ENCODE measurements at places on chromosomes 6 and 20.

DNA sequence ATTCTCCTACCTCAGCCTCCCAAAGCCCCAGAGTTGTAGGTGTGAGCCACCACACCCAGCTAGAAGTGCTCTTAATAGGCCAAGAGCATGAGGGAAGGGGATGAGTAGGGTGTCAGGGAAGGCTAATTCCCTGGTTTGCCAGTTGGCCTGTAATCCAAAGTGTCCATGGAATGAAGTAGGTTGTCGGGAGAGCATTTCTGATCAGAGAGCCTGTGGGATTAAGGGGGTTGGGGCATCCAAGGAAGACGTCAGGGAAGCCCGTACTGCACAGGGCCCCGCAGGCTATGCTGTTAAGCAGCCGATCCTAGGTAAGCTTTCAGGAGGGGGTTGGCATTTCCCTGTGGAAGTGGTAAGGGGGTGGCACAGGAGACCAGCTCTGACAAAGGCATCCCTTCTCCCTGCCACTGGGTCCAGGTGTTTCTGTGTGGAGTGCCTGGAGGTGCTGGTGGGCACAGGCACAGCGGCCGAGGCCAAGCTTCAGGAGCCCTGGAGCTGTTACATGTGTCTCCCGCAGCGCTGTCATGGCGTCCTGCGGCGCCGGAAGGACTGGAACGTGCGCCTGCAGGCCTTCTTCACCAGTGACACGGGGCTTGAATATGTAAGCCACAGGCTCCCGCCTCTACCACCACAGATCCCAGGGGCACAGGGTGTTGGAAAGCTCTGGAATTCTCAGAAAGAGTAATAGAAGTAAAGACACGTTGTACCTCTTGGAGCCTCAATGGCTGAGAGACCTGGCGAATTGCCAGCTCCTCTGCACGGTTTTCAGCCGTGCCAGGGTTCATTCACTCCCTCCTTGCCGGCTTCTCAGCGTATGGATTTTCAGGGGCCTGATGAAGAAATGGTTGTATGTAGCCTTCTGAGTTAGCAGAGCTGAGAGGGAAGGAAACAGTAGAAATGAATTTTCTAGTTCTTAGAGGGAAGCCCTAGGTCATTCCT is 21.4 kb upstream of the MAPRE1 start:
- DNase-seq: no peak

GRCh38 chr6:44388135-44388487 is 605 bp downstream of the CDC5L start:
- no peak for DNase-seq

GRCh38 chr6:25166955-25167748 is 112.0 kb upstream of the CARMIL1 start:
- DNase-seq: no peak

- no peak for DNase-seq
These were observed 593.8 kb upstream of the NRSN1 start for GRCh38 chr6:23532227-23532626.

DNA sequence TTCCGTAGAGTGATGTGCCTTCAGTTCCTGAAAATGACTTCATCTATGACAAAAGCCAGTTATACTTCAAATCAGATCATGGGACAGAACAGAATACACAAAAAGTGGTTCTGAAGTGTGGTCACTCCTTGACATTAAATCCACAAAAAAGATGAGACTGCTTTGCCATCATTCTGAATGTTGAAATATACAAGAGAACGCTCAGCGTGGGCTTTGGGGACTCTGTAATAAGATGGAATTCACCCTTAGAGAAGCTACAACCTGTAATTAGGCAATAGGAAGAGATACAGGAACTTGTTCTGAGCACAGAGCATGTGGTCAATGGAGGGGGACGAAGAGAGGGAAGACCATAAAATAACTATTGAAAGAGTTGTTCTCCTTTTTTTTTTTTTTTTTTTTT is 184.3 kb downstream of the CARMIL1 start:
- no peak for DNase-seq

GRCh38 chr20:31712564-31713311 is 9.9 kb downstream of the BCL2L1 start:
- DNase-seq: no peak

- no peak for DNase-seq
These were observed 21.2 kb downstream of the POM121L2 start for GRCh38 chr6:27290850-27291208.

GRCh38 chr6:106161893-106162292 is 75.8 kb downstream of the PRDM1 start:
- DNase-seq: no peak

All from effector memory CD4-positive, alpha-beta T cell (primary cell).